ENCODE measurements at places on chromosomes 6 and 20.

- DNase-seq: no peak
Measured at GRCh38 chr6:85756982-85757381, 114.3 kb upstream of the SYNCRIP start.

GRCh38 chr20:15039088-15039752 lies 701.8 kb upstream of the FLRT3 start:
- DNase-seq: no peak

DNA sequence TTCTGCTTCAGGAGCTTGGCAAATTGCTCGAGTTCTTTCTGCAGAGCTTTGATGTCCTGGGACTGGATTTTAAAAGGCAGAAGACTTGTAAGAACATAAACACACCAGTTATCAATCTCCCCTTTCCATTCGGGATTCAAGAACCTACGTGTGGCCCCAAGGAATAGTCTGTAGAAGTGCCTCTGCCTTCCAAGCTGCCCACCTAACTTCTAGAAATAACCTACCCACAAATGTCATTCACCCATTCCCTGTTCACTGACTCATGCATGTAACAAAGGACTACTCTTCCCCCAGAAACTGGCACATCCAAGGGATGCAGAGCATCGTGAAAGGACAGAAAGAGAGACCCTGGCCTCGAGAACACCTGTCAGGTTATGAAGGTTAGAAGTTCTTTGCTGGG lies 4.5 kb downstream of the POU5F1 start:
- DNase-seq: no peak

GRCh38 chr6:5302995-5303622 lies 41.8 kb downstream of the FARS2 start:
- DNase-seq: peak; percentile 24

DNA sequence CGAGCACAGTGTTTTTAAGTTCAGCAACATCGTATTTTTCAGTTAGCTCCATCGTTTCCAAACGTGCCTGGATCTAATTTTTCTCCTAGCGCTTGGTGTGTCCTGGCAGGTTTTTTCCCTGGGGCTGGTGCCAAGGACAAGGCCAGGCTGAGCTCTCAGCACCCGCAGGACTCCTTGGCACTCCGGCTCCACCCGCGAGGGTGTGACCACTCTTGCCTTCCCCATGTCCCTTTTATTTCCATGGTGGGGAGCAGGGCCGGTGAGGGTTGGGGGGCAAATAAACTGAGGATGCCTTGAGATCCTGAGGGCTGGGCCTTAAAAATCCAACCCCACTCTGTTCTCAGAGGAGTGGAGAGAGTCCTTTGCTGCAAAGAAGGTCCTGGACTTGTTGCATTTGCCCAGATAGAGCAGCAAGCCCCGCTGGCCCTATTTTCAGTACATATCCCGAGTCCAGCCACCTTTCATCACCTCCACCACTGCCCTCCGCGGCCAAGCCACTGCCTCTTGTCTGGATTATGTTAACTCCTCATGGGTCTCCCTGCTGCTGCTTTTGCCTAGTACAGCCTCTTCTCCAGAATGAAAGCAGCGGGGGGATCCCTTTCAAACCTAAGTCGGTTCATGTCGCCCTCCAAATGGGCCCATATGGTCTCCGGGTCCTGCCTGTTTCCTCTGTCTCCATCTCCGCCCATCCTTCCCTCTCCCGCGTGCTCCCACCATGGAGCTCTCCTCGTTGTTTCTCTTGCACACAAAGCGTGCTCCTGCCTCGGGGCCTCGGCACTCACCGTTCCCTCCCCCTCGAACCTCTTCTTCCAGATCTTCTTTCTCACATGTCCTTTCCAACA lies 4.5 kb upstream of the RAB44 start:
- DNase-seq: no peak

- no peak for DNase-seq
Measured at GRCh38 chr20:59705651-59706399, 101.5 kb downstream of the PHACTR3 start.

- no peak for DNase-seq
Measured at GRCh38 chr6:111551521-111552231, 54.0 kb downstream of the TRAF3IP2 start.

DNA sequence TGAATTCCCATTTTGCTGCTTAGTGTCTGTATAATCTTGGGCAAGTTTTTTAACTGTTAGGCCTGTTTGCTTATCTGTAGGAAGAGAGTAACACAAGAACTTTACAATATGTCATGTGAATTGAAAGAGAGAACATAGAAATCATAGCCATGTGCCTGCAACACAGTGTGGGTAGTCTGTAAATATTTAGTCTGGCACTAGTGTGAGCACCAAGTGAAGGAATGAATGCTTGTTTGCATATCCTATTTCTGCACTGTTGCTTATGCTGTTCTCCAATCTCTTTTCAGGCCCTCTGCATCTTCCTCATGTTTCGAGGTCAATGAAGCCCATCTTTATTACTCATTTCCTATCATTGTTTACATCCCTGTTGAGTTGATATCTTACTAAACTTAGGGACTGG lies 49.2 kb downstream of the CBFA2T2 start:
- DNase-seq: no peak

- no peak for DNase-seq
Measured at GRCh38 chr6:119308991-119309657, 40.4 kb downstream of the MAN1A1 start.

DNA sequence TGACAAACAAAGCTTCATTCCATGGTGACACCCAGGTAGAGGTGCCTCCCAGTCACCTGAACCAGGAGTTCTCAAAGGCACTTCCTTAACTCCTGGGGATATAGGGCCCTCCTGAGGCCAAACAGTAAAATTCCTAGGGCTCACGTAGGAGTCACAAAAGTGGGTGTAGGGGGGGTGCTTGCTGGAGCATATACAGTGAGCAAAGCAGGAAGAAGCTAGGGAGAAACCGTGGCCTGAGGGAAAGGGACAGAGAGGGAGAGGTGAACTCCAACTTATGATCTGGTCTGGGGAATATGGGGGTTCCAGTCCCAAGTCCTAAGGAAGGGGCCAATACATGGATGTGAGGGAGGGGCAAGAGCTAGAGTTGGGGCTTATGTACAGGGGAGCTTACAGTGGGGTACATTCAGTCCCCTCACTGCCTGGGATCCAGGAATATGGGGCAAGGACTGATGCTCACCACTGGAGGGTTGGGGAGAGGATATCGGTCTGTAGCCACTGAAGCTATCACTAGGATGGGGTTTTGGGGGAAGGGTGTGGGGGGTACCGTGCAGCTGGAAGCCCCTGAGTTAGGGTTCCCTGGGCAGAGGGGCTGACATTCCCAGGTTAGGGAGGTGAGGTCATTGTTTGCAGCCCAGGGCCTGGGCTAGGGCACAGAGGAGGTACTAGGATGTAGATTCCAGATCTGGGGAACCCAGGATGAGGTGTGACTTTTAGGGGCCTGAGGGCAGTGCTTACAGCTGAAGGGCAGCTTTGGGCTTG lies 950 bp downstream of the PEDS1 start:
- DNase-seq: no peak

- DNase-seq: peak; percentile 47
Measured at GRCh38 chr20:51400051-51400926, 142.2 kb downstream of the NFATC2 start.

GRCh38 chr6:4396044-4396443 lies 260.7 kb upstream of the ECI2 start:
- no peak for DNase-seq

DNA sequence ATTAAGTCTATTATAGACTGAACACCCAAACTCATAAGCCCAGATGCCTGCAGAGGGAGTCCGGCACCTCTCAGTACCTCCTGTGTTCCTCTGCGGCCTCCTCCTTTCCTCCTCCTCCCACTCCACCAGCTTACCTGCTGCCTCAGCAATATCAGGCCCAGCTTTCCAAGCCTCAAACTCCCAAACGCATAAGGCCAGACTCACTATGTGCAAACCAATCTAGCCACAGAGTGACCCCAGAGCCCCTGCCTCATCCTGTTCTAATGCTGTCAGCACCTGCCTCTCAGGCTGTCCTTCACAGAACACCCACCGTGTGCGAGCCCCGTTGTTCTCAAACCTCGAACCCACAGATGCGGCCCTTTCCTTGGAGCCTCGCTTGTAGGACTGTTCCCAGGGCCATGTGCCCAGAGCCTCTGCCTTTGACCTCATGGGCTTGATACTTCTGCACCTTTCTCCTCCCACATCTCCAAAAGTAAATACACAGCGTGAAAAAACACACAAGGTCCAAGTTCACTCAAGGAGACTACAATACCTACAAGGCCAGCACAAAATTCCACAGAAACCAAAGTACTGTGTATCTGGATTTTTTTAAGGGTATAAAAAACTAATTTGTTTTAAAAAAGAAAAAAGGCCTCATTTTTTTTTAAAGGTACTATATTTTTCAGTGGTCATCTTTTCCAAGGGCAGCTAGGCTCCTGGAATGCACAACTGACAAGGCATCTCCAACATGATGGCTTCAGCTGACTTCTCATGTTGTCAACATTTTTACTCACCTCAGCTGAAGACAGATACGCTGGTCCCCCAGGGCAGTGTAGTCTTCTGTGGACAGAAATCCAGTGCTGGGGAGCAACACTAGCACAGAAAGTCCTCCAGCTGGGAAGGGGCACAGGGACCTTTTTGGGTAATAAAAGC lies 52.3 kb downstream of the ABHD12 start:
- DNase-seq: no peak

GRCh38 chr6:108606250-108606690 lies 45.6 kb downstream of the FOXO3 start:
- DNase-seq: no peak

GRCh38 chr6:45827952-45828530 lies 187.6 kb downstream of the CLIC5 start:
- DNase-seq: no peak

DNA sequence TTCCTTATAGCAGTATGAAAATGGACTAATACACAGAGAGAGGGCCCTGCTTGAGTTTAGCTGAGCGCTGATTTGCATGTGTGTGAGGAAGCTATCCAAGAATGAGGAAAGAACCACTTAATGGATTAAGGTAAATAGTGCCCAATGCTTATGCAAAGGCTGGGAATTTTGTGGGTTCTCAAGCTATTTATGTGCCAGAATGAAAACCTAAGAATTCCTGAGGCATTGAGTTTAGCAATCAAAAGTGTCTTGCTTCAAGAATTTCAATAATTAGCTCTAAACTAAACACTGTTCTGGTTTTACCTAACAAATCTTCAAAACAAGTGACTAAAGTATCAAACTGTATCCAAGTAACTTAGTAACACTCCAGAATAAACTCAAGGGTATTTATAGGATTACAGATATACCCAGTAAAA lies 7.0 kb upstream of the OR14J1 start:
- DNase-seq: no peak

GRCh38 chr20:50585678-50586077 lies 75.5 kb downstream of the PTPN1 start:
- no peak for DNase-seq

GRCh38 chr6:73176057-73176456 lies 49.2 kb downstream of the KHDC1L start:
- no peak for DNase-seq

- DNase-seq: no peak
Measured at GRCh38 chr20:58135441-58136148, 92.9 kb downstream of the ANKRD60 start.

DNA sequence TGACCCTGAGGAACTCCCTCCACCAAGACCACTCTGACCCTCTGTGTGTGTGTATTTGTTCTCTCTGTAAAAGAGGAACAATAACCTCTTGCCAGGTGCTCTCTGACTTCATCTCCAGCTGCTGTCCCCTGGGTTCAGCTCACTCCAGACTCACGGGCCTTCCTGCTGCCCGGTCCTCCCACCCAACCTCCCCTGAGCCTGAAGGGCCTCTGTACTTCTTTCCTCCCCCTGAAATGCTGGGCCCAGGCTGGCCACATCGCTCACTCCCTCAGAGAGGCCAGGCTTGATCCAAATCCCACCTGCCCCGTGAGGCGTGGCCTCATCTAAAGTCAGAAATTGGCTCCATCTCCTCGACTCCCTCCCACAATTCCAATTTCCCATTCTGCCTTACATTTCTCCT lies 202.4 kb downstream of the PRKN start:
- no peak for DNase-seq

DNA sequence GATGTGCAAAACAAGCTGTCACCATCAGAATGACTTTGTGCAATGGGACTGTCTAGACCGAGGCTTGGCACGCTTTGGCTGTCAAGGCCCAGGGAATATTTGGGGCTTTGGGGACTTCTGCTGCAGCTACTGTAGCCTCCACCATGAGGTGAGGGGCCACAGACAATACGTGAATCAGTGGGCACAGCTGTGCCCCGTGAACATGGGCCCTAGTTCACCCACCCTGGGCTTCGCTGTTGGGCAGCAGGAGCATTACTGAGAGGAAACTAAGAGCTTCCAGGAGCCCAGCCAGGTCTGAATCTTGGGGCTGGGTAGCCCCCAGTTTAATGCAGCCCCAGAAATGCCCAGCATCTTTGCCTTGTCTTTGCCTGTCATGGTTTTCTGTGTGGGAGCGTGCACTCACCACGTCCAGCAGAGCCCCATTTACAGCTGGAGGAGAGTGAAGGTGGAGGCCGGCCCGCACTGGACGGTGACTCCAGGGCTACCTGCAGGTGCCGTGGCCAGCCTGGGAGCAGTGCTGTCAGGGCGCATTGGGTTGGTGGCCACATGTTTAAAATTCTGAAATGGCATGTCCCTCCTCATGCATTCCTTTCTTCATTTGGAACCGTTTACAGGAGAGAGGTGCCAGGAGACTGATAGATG lies 34.7 kb downstream of the DUSP22 start:
- no peak for DNase-seq

GRCh38 chr6:90765895-90766294 lies 179.0 kb upstream of the MAP3K7 start:
- no peak for DNase-seq

- no peak for DNase-seq
Measured at GRCh38 chr6:131215219-131215618, 80.0 kb downstream of the AKAP7 start.

GRCh38 chr6:146154197-146154596 lies 125.3 kb downstream of the GRM1 start:
- no peak for DNase-seq

DNA sequence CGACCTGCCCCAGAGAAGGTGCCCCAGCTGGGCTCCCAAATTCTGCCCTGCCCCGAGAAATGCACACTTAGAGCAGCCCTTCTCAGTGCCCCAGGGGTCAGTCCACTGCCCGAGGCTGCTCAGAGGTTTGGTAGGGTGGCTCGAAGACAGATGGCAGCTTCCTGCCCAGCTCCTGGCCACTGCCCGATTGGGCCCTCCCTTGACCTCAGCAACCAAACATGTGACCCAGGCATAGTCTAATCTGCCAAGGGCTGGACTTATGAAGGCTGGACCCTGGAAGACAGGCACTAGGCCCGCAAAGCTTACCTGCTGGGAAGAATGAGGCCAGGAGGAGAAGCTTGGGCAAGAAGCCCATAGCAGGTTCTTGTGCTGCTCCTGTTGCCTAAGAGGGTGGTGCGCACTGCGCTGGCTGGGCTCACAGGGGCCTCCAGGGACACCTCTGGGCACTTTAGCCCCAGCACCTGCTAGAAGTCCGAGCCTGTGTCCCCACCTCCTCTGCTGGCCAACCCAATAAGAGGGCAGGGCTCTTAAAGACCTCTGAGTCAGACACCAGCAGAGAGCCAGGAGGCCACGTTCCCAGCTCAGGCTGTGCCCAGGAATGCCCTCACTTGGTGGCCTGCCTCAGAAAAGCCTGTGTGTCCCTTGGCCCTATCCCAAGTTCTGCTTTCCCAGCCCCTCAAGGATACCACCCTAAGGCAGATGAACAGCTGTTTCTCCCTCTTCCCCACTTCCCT lies 5.5 kb downstream of the SIGLEC1 start:
- no peak for DNase-seq

GRCh38 chr20:44593751-44594150 lies 11.4 kb downstream of the PKIG start:
- no peak for DNase-seq

GRCh38 chr6:84372290-84372689 lies 144.8 kb upstream of the CEP162 start:
- no peak for DNase-seq
